ENCODE measurements at places on chromosomes 3 and 15.

DNA sequence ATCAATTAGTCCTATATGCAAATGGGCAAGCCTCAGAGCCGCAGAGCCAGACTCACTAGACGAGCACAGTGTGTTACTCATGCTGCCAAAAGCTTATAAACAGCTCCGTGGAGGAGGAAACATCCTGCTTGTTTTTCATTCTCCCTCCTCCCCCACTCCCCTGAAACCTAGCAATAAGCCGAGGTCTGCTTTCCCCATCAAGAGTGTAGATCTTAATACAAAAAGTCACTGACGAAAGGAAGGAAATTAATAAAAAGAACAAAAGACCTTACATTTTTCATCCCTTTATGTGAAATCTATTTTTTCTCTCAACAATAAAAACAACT, 88.5 kb downstream of the XXYLT1 start:
- no peak for DNase-seq

DNA sequence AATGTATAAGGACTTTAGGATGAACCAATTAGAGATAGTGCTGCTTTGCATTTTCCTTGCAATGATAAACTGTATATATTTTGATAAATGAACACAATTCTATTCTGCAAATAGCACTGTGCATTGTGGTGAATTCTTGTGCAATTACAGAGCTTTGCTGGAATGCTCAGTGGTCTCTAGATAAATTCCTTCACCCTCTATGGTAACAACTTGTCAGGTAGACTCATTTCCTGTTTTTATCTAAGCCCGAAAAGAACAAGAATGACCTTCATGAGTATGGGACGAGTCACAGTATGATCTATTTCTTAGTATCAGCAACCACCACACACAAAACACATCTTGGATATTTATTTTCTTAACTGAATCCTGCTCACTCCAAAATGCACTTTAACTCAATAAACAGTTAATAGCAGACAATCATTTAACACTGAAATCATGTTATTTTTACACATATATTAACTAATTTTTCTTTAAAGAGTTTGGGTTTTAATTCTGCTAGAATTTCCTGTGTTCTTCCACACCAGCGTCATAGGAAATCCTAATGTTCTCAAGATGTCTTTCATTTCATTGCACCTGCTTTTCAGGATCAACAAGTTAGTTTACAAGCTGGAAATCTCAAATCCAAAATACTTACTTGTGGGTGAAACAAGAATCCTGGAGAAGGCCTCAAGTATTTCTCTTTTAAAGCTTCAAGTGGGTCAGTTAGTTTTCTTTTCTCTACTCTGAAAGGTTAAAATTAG, 551.2 kb downstream of the MECOM start:
- no peak for DNase-seq

- no peak for DNase-seq
Measured at GRCh38 chr3:28050885-28051284, 190.5 kb upstream of the CMC1 start.

GRCh38 chr3:179868715-179869114, 168.0 kb downstream of the PEX5L start:
- DNase-seq = no peak

- DNase-seq = no peak
Measured at GRCh38 chr15:75389791-75390382, 21.5 kb upstream of the MAN2C1 start.

GRCh38 chr15:69015591-69015990, 1.1 kb downstream of the NOX5 start:
- DNase-seq = no peak

DNA sequence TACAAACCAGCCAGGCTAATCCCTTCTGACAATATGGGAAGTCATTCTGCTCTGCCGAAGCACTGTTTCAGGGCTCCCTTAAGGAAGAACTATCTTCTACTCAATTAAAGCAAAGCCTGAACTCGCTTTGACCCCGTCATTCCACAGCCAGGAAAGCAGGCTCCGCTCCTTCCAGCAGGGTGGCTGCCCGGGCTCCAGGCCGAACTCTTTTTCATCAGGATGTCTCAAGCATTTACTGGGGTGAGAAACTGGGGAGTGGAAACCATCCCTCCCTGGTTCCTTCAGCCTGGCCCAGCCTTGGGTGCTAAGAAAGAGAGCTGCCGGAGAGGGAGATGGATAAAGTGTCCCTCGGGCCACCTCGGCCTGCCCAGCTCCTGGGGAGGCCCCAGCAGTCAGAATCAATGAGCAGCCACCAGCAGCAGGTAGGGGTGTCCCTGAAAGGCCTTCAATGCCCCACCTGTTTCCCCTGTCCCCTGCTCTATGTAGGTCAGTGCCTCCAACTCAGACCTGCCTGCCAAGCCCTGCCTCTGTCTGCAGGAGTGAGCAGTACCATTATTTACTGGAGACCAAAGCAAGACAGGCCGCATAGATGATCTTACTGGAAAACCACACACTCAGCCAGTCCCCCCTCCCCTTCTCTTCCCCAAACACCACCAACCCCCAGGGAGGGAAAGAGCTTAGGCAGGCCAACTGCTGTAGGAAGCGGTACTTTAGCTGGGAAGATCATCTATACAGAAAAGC, 225.6 kb upstream of the TLE3 start:
- no peak for DNase-seq

DNA sequence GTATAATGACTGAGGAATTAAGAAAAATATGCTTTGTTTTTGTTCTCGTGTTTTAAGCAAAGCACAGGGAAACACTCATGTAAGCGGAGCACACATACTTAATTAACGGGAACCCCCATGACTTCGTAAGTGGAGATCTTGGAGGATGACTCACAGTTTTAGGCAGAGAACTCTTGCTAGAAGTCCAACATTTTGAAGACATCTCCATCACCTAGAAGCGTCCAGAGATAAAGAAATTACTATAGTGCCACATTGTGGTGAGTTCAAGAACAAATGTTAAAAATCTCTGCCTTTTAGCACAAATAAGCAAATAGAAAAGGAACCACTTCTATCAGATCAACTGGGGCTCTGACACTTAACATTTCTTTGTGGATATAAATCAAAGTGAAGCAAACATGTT, 194.1 kb upstream of the ARHGEF26 start:
- no peak for DNase-seq

DNA sequence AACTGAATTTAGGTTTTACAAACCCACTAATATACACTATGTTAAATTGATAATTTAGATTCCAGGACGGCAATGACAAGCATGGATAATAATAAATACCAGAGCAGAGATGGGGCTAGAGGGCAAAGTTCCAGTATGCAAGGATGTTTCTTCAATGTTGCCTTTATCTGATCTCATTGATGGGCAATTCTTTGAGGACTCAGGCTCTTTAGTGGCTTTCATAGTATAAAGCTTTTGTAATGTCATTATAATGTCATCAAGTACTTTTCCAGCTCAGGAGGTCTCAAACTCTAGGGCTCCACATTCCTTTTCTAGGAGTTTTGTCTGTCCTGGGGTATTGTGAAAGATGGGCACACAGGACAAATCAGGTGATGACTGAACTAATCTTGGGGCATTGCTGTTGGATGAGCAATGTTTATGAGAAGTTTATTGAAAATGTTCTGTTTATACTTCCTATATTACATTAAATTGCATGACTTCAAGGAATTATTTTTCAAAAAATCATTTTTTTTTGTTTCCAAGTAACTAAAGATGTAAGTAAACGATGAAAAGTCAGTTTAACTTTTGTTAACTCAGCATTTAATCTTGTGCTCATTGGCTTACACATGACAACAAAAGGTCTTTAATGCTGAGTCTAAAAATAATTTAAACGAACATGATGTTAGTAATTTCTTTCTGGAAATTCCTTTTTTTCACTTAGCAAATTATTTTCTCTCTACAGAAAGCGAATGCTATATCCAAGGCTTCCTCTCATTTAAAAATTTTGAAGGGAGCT, 116.4 kb downstream of the OXSM start:
- DNase-seq = no peak

DNA sequence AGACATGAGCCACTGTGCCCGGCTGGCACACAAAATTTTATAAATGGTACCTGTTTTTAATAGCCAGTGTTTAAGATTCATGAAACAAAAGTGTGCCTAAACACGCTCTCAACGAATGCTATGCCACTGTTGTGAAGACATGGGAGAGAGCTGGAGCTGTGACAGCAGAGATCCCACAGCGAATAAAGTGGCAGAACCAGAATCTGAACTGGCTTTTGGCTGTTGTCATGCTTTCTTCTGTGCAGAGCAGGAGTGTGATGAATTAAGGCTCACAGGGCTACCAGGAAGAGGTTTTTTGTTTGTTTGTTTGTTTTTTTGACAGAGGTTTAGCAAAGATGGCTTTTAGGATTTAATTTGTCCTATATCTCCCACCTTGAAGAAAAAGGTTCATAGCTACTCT, 14.5 kb downstream of the PTPRG start:
- no peak for DNase-seq

DNA sequence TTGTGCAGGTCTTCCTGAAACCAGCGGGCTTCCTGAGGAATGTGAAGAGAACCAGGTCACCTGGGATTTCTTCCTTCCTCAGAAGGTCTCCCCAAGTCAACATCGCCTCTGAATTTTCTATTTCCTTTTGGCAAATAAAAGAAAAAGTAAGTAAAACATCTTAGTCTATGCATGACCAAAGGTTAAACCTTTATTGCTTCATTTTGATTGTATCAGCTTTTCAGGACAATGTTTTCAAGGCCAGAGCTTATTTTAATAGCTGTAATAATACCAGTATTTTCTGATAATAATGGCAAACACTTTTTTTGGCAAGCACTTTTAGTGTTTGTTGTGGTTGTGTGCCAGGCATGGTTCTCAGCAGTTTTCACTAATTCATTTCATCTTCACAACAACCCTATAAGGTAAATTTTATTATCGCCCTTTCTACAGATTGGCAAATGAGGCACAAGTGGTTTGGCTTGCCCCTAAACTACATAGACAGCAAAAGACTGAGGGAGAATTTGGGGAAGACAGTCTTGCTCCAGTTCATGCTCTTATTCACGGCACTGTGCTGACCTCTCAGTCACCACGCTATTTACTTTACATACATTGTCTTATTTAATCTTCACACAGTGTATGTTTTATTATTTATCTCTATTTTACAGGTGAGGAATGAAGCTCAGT, 110.4 kb downstream of the RPL22L1 start:
- no peak for DNase-seq

GRCh38 chr3:23601091-23601822, 204.5 kb upstream of the UBE2E1 start:
- DNase-seq = no peak

GRCh38 chr15:41465822-41466421, 27.8 kb upstream of the ITPKA start:
- no peak for DNase-seq

GRCh38 chr3:187295316-187296034, 3.9 kb upstream of the MASP1 start:
- DNase-seq = no peak

GRCh38 chr3:80338366-80338765, 570.6 kb upstream of the ROBO1 start:
- DNase-seq = no peak

DNA sequence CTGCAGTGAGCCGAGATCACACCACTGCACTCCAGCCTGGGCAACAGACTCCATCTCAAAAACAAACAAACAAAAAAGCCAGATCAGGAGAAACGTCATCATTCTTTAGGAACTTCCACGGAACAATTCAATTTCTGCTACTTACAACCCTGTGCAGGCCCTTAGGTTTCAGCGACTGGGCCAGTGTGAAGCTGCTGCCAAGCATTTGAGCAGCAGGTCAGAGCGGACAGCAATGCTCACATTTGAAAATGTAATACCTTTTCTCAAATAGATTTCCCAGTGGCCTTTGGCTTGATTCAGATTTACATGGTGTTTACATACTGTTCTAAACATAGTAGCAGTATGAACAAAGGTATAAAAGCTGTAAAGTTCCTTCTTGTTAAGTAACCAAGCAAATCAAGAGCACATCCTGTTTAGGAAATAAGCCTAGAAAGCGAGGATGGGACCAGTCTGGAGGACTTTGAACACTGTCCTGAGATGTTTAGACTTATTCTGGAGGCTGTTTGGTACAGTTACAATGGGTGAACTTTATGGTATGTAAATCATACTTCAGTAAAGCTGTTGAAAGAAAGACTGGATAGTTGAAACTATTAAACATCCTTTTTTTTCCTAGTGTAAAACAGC, 141.2 kb downstream of the HCN4 start:
- DNase-seq = no peak

DNA sequence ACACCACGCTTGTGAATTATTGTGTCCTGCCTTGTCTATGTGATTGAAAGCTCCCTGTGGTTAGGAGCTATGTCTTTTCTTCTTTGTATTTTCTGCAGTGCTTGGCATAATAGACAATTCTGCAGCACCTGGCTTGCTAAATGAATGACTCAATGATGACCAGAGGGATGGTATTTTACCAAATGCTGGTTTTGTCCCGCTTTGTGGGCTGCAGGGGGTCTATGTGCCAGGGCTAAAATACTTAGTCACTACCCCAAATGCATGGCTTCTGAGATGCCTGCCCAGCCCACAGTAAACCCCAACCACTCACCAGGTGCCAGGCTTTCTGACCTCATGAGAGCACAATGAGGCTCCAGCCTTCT, 50.9 kb downstream of the BOC start:
- no peak for DNase-seq

DNA sequence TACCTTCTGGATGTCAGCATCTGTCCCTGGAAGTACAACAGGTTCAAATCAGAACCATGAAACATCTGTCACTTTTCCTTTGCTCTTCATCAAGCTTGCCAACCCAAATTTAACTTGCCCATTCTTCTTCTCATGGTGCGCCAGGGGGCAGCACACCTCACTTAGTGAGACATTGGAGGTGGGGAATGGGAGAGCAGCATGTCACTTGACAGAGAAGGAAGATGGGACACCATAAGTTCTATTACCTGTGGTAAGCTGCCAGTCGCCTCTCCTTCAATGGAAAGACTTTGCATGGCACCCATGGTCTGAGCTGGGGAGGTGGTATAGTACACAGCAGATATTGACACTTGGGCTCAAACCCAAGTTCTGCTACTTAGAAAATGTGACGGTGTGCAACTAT, 2.9 kb downstream of the SCN5A start:
- DNase-seq = no peak

DNA sequence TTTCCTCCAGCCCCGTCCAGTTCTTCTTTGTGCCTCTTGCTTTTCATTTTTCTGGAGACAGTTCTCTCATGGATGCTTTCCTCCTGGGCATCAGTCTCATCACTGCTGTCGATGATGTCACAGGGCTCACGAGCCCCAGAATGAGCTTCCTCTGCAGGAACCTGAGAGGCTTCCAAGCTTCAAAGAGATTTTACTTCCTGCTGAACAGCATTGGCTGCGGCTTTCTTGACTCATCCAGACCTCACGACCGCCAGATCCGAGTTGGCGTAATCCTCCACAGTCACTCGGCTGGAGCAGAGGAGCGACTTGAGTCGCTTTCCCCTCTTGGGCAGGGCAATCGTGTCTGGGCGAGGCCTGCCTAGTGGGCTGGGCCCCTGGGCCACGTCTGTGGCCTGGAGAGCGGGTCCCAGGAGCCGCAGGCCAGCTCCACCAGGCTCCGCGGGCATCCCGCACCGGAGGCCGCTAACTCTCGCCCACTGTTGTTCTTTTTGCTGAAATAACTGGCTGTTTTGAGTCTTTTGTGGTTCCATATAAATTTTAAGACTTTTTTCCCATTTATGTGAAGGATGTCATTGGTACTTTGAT, 20.8 kb upstream of the FAN1 start:
- no peak for DNase-seq
